ENCODE measurements at places on chromosomes 5 and 9.

- DNase-seq: no peak
Measured at GRCh38 chr9:11833056-11833455, 860.1 kb upstream of the TYRP1 start.

DNA sequence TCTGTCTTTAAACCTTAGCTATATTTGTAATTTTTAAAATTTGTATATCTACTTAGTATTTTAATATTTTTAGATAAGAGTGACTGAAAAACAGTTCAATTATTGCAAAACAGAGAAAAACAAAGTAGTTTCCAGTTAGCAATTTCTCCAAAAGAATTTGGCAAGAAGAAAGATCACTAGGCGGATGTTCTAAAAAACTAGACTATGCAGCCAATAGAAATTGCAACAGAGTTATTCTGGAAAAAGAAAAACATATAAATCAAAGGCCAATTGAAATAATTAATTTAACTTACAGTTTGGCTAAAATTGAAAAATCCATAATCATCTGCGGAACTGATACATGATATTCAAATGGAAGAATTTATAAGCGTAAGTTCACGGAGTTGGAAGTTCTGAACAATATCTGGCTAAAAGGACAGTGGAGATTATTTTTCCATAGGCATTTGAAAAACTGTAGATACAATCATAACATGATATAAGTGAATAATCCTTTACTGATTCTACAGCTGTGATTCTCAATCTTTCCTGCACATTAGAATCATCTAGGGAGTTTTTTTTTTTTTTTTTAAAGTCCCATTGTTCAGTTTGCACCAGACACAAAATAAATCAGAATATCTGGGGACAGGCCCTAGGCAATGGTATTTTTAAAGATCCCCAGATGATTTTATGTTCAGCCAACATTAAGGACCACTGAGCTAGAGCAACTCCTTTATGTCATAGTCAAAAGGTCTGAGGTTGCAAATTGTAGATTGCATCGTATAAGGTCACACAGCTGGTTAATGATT lies 605.1 kb upstream of the DAB2 start:
- DNase-seq: no peak

- DNase-seq: no peak
Measured at GRCh38 chr9:13962006-13962405, 351.9 kb downstream of the NFIB start.

- DNase-seq: no peak
Measured at GRCh38 chr5:17114233-17114632, 103.2 kb upstream of the BASP1 start.

DNA sequence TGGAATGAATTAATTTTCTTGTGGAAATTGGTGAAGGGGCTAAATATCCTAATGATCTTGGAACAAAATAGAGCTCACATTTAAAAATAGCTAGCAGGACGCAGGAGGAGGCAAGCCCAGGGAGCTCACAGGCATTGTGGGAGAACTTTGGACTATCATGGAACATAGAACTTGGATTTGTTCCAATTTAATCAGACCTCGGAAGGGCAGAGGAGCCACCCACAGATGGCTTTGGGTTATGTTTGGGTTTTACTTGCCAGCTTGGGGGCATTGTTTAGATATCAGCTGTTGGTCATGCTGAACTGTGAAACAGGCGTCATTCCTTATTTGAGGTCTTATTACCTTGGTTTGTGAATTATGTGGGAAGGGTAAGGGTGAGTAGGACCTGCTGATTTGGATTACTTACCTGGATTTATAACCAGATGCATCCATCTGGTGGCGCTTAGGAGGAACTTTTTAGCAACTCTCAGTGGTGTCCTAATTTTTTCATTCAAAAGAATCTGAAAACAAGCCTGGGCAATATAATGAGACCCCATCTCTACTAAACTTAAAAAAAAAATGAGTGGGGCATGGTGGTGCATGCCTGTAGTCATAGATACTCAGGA lies 14.1 kb upstream of the PTGR1 start:
- no peak for DNase-seq

DNA sequence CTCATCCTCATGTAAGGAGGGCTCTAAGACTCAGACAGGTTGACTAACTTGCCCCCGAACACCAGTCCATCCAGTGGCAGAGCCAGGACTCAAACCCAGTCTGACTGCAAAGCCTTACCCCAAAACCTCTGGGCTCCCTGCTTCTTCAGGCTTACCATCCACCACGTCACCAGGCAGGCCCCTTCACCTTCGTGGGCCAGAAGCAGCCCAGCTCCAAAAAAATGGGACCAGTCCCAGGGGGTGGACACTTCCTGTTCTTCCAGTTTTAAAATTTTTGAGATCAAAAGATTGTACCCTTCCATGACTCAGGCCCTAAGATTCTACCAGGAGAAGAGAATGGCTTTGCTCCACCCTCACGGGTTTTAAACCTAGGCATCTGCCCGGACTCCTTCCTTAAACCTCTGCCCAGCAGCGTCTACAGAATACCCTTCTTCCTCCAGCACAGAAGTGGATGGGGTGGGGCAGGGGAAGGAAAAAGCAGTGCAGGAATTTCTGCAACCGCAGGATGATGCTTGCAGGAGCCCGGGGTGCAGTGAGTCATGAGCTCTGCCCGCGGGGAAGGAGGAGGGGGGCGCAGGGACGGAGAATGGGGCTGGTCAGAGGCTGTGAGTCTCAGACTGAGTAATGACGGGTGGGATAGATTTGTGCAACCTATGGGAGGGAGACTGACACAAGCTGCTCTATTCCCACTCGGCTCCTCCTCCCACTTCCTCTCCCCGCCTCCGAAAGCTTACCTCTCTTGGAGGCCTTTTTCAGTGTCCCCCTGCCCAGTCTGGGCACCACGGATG lies 50.4 kb upstream of the STXBP1 start:
- DNase-seq: no peak

DNA sequence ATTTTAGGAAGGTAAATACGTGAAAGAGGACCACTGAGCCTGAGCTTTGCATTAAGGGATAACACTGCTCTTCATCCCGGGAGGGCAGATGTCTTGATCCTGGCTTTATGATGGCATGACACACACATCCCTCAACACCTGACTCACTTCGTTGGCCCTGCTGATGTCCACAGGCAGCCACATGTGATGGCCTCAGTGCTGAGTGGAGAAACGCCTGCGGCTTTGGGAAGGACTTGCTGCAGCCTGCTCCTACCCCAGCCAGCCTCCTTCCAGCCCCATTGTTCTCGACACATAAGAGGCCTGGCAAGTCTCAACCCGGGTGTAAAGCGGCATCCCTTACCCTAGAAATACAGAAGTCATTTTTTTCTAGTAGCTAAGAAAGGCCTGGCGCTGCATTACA lies 169.0 kb downstream of the SYK start:
- DNase-seq: no peak

GRCh38 chr5:16542236-16542635 lies 74.6 kb downstream of the RETREG1 start:
- DNase-seq: no peak

GRCh38 chr9:127314911-127315310 lies 50.3 kb downstream of the GARNL3 start:
- DNase-seq: no peak

DNA sequence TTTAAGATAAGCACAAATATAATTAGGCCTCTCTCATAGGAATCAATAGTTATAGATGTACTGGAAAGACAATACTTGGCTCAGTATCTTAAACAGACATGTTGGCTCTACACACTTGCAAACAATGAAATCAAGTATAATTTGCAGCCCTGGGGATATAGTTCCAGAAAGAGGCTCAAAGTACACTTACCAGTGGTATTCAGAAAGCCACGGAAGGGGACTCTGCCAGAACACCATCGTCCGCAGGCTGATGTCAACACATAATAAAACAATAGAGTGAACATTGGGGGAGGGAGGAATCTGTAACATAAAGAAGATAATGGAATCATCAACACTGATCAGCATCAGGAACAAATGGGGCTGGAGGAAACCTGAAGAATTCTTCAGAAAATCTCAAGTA lies 31.2 kb upstream of the EBF1 start:
- no peak for DNase-seq

- no peak for DNase-seq
Measured at GRCh38 chr9:29389421-29389820, 1816.1 kb upstream of the C9orf72 start.

- no peak for DNase-seq
Measured at GRCh38 chr5:58406394-58406793, 53.5 kb downstream of the PLK2 start.

- no peak for DNase-seq
Measured at GRCh38 chr5:128353441-128354107, 184.5 kb downstream of the FBN2 start.

DNA sequence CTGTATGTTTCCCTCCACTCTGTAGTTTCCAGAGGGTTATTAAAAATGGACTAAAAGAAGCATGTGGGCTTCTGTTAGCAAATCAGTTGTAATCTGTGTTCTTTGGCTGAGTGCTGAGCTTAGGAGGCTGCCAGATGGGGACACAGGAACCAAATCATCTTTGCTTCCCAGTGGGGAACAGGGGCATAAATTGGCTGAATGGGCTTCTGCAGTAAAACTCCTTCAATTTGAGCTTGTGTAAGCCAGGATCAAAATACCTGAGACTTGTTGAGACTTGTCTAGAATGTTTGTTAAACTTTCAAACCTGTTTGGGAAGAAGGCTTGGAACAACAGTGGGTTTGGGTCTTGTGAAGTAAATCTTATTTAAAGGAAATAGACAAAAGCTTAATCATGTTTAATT lies 32.2 kb upstream of the TNFAIP8 start:
- DNase-seq: no peak

DNA sequence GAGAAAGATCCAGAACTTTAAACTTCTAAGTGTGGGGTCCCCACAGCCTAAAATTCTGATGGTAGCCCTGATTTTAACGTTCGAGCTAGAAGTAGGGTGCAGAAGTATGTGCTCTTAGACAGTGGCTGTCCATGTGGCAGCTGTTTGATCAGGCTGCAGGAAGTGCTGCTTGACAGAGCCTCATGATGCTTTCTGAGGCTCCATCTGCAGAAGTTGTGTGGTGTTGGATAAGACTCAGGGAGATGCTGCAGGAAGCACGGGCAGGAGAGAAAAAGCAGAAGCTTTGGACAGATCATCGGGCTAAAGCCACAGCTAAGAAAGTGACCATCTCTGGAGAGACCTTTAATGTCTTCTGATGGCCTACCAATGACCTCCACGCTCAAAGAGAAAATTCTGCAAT lies 8.1 kb downstream of the MTMR12 start:
- DNase-seq: no peak

- no peak for DNase-seq
Measured at GRCh38 chr5:109961751-109962150, 272.0 kb downstream of the MAN2A1 start.

- DNase-seq: no peak
Measured at GRCh38 chr5:109524026-109524425, 114.3 kb upstream of the PJA2 start.

- DNase-seq: peak; percentile 58
Measured at GRCh38 chr5:73233461-73234203, 60.6 kb downstream of the TMEM174 start.

DNA sequence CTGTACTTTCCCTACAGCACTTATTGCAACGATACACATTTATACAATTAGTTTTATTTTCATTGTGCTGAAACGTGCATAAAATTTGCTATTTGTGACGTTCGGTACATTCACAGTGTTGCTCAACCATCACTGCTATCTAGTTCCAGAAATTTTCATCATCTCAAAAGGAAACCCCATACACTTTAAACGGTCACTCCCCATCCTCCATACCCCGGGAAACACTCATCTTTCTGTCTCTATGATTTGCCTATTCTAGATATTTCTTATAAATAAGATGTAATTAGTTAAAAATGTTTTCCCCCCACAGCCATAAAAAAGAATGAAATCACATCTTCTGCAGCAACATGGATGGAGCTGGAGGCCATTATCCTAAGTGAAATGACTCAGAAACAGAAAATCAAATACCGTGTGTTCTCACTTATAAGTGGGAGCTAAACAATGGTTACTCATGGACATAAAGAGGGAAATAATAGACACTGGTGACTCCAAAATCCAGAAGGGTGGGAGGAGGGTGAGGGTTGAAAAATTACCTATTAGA lies 40.2 kb upstream of the TEX48 start:
- no peak for DNase-seq

- no peak for DNase-seq
Measured at GRCh38 chr5:124538191-124538590, 208.2 kb downstream of the ZNF608 start.

- DNase-seq: peak; percentile 86
Measured at GRCh38 chr9:132507670-132508469, 74.5 kb upstream of the BARHL1 start.

- DNase-seq: no peak
Measured at GRCh38 chr5:78236046-78236445, 58.5 kb downstream of the AP3B1 start.

- no peak for DNase-seq
Measured at GRCh38 chr9:98589102-98589501, 119.6 kb downstream of the GABBR2 start.

DNA sequence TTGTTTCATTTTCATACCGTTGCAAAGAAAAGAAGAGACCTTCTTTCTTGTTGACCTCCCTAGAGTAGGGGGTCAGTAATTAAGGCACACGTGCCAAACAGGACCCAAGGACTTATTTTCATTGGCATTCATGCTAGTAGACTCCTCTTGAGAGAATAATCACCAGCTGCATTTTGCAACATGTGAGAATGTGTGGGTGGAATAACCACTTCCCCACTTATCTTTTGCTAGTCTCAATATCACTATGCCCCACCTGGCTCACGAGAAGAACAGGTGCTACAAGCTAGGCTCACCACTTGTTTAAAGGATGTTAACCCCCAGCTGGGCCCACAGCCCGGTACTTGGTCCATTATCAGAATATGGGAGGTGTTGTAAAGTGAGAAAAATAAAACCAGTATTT lies 460.7 kb upstream of the MEF2C start:
- no peak for DNase-seq

- DNase-seq: peak; percentile 55
Measured at GRCh38 chr5:55222985-55223811, 3.9 kb downstream of the MCIDAS start.

GRCh38 chr9:91060520-91061343 lies 259.1 kb downstream of the SYK start:
- DNase-seq: no peak

DNA sequence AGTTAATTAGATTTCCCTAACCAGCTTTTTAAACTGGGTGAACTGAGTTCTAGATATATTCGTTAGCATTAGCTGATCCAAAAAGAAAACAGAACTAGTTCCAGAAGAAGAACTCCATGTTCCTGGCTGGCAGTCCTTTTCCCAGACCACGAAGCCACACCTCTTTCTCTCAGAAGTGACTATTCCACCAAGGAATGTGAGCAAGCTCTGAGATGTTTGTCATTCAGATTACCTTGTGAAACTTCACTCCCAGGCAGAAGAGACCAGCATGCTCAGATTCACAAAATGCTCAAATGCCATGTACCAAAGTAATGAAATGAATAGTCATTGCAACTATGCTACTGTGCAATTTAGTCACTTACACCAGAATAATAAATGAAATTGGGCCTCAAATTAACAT lies 4.4 kb upstream of the SSBP2 start:
- no peak for DNase-seq

Data from glutamatergic neuron (in vitro differentiated cells).